Cardiac muscle cell (in vitro differentiated cells and primary cell): ENCODE measurements at places on chromosomes 16 and 17.

- no peak overlapping the region for H3K4me3 ChIP-seq
- DNase-seq, result peak; percentile 39
- no peaks in the 10 kb centered on the region for H3K36me3 ChIP-seq
- H3K27ac ChIP-seq, result no peak overlapping the region
- H3K27me3 ChIP-seq, result no peaks in the 10 kb centered on the region
- no peaks in the 10 kb centered on the region for H3K4me1 ChIP-seq
Observed at GRCh38 chr16:67284699-67285646, 5.6 kb downstream of the PLEKHG4 start.

DNA sequence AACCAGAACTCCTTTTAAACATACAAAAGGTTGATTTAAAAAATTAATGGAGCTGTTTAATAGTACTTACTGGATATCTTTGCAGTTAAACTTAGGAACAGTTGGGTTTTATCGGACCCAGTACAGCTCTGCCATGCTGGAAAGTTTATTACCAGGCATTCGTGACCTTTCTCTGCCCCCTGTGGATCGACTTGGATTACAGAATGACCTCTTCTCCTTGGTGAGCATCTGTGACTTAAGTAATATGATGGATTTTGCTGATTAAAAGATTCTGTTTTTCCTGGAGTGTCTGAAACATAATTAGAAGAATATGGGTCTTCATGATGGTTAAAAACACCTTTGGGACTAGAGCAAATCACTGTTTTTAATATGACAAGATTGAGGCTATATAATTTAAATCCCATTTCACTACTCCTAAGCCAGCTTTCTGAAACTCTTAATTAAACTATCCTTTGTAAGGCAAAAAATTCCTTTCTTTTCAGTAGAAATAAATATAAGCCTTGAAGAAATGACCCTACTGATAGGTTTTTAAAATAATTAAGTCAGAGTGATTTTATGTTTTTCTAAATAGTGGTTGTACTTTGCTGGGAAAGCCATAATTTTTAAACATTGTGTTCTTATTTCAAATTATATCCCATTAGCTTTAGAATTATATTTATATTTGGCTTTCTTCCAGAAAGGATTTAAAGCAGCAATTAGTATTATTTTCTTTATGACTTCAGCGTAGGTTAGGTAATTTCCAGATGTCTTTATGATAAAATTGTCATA lies 45.7 kb upstream of the KPNB1 start:
- H3K4me1 ChIP-seq, result no peaks in the 10 kb centered on the region
- no peaks in the 10 kb centered on the region for H3K27me3 ChIP-seq
- H3K4me3 ChIP-seq, result no peak overlapping the region

- H3K27ac ChIP-seq, result peak overlapping the region; percentile 79
- no peaks in the 10 kb centered on the region for H3K36me3 ChIP-seq
- peaks cover 27% of the 10 kb centered on the region for H3K4me1 ChIP-seq
- peak; percentile 66 for DNase-seq
- H3K27me3 ChIP-seq, result no peaks in the 10 kb centered on the region
Observed at GRCh38 chr17:62653826-62654761, 26.6 kb downstream of the MRC2 start.

- H3K4me3 ChIP-seq, result no peak overlapping the region
- H3K4me1 ChIP-seq, result peaks cover 24% of the 10 kb centered on the region
- no peak for DNase-seq
- no peaks in the 10 kb centered on the region for H3K27me3 ChIP-seq
- H3K36me3 ChIP-seq, result no peaks in the 10 kb centered on the region
Observed at GRCh38 chr17:49746791-49747490, 17.0 kb downstream of the FAM117A start.

GRCh38 chr17:28081467-28081866 lies 39.0 kb downstream of the NLK start:
- no peak overlapping the region for H3K4me3 ChIP-seq
- no peaks in the 10 kb centered on the region for H3K27me3 ChIP-seq
- H3K4me1 ChIP-seq, result peaks cover 4% of the 10 kb centered on the region
- DNase-seq, result no peak

DNA sequence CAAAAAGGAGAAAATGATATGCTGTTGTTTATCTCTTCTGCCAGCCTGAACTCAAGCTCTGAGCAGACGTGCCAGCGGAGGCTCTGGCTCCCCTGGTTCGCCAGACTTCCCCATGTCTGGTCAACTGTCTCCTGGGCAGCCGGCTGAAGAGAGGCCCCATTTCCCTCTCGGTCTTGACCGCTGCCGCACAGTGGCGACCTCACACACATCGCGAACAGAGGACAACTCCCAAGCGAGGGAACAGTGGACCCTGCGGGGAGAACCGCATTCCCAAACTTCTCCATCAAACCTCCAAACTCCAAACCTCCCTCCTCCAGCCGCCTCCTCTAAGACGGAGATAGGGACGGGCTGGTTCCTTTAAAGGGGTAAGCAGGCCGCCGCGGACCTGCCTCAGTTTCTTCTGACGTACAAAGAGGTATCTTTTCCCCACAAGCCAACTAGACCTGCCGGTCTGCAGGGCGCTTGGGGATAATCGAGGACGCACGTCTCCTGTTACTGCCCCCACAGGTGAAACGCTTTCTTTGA lies 24.9 kb upstream of the RFFL start:
- peak overlapping the region; percentile 35 for H3K27ac ChIP-seq
- peak overlapping the region; percentile 64 for H3K4me3 ChIP-seq
- no peaks in the 10 kb centered on the region for H3K27me3 ChIP-seq
- peaks cover 8% of the 10 kb centered on the region for H3K4me1 ChIP-seq

DNA sequence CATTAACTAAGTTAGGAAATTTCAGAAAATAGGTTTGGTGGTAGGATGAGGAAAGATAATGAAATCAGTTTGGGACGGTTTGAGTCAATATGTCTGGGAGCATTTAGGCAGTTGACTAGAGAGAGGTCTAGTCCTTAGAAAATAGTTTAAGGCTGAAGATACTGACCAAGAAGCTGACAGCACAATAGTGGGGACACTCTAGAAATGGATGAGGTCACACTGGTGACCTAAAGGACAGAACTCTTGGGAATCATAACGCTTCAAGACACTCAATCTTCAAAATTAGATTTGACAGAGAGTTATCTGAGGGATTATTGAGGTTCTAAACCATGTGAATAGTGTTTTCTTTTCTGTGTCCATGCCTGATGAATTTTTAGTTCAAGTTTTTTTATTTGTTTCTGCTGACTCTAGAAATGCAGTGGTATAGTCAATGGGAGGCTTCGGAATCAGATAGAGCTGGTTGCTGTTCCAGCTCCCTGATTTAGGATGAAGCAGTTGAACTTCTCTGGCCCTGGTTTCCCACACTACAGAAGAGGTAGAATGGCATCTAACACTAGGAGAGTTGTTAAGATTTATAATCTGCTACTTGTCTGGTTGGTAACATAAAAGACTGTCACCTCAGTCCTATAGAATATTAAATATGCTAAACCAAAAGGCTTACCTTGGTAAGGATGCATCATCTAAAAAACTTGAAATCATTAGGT lies 29.7 kb downstream of the MMD start:
- peaks cover 20% of the 10 kb centered on the region for H3K36me3 ChIP-seq
- H3K4me3 ChIP-seq, result no peak overlapping the region
- no peak for DNase-seq
- H3K4me1 ChIP-seq, result peaks cover 31% of the 10 kb centered on the region
- H3K27me3 ChIP-seq, result no peaks in the 10 kb centered on the region

DNA sequence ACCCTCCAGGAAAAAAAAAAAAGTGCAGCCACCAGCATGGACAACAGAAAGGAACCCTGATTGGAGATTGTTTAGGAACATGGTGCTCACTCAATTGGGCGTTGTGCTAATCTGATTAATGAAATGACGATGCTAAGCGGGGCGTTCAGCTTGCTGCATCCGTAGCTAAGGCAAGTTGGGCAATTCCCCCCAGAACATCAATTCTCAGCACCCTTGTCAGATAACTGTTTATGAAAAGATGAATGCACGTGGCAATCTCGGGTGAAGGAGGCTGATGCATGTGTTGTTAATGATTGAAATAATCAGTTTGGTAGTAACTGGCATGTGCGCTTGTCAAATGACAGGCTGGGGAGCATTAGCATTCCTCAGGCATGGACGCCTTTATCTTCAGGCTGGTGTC lies 57.0 kb downstream of the HS3ST3A1 start:
- H3K27me3 ChIP-seq, result no peaks in the 10 kb centered on the region
- no peak overlapping the region for H3K27ac ChIP-seq
- H3K36me3 ChIP-seq, result no peaks in the 10 kb centered on the region
- no peak overlapping the region for H3K4me3 ChIP-seq

- no peak overlapping the region for H3K27ac ChIP-seq
- H3K4me1 ChIP-seq, result no peaks in the 10 kb centered on the region
- DNase-seq, result no peak
- H3K36me3 ChIP-seq, result no peaks in the 10 kb centered on the region
Observed at GRCh38 chr16:68499006-68499405, 40.1 kb upstream of the ZFP90 start.

- H3K4me3 ChIP-seq, result no peak overlapping the region
- no peaks in the 10 kb centered on the region for H3K27me3 ChIP-seq
- DNase-seq, result no peak
- H3K4me1 ChIP-seq, result no peaks in the 10 kb centered on the region
- H3K36me3 ChIP-seq, result peaks cover 63% of the 10 kb centered on the region
- no peak overlapping the region for H3K27ac ChIP-seq
Observed at GRCh38 chr17:48060249-48060648, 12.1 kb downstream of the NFE2L1 start.

GRCh38 chr16:14455573-14455972 lies 174.5 kb downstream of the PARN start:
- peak; percentile 53 for DNase-seq
- H3K36me3 ChIP-seq, result no peaks in the 10 kb centered on the region
- H3K27me3 ChIP-seq, result no peaks in the 10 kb centered on the region
- H3K4me3 ChIP-seq, result no peak overlapping the region

GRCh38 chr16:70677499-70678120 lies 8.2 kb downstream of the MTSS2 start:
- no peak for DNase-seq
- H3K27me3 ChIP-seq, result no peaks in the 10 kb centered on the region
- no peak overlapping the region for H3K4me3 ChIP-seq
- no peak overlapping the region for H3K27ac ChIP-seq

DNA sequence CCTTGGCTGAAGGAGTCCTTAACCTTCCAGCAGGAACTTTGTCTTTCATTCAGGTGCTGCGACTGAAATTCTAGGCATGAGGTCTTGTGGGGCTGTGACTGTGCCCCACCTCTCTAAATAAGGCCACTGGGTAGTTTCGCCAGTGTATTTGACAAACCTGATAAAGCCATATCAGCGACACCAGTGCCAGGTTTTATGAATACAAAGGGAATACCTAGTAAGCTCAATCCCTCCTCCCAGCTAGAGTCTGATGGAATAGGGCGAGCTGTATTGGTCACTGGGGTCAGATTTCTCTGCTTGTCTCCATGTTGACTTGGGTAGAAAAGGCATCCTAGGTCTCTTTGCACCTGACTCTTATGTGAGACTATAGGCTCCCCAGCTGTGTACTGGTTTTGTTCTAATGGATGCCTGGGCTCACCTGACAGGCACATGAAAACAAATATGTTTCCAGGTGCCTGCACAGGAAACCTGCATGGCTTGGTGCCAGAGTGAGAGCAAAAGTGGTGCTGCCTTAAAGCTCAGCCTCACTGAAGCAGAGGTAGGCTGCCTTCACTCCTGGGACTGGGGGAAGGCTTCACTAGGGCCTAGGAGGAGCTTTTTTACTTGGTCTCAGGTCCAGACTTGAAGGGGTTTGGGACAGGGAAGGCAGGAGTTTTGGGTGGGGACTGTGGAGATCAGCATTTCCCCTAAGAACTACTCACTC lies 8.3 kb downstream of the SLC7A6 start:
- DNase-seq, result no peak
- no peaks in the 10 kb centered on the region for H3K36me3 ChIP-seq
- no peaks in the 10 kb centered on the region for H3K27me3 ChIP-seq
- H3K4me3 ChIP-seq, result no peak overlapping the region

DNA sequence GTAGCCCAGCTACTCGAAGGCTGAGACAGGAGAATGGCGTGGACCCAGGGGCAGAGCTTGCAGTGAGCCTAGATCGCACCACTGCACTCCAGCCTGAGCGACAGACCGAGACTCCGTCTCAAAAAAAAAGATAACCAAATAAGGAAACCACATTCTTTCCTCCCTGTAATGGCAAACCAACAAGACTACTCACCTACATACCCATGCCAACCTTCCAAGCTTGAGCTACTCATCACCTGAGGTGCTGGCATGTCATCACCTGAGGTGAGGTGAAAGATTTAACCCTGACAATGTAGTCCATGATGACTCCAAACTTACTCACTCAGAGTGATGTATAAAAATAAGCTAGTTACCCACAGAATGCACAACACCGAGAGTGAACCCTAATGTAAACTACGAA lies 85.2 kb downstream of the SMG6 start:
- DNase-seq, result no peak
- no peaks in the 10 kb centered on the region for H3K27me3 ChIP-seq
- H3K36me3 ChIP-seq, result no peaks in the 10 kb centered on the region
- H3K4me3 ChIP-seq, result no peak overlapping the region

- H3K4me3 ChIP-seq, result no peak overlapping the region
- H3K27ac ChIP-seq, result no peak overlapping the region
- H3K36me3 ChIP-seq, result peaks cover 22% of the 10 kb centered on the region
- DNase-seq, result peak; percentile 57
- no peaks in the 10 kb centered on the region for H3K27me3 ChIP-seq
Observed at GRCh38 chr16:67865318-67865717, 7.5 kb upstream of the EDC4 start.

GRCh38 chr17:69314246-69315065 lies 12.5 kb downstream of the ABCA5 start:
- H3K36me3 ChIP-seq, result no peaks in the 10 kb centered on the region
- no peak for DNase-seq
- H3K27me3 ChIP-seq, result no peaks in the 10 kb centered on the region
- H3K4me1 ChIP-seq, result no peaks in the 10 kb centered on the region
- H3K4me3 ChIP-seq, result no peak overlapping the region

- H3K27ac ChIP-seq, result no peak overlapping the region
- H3K27me3 ChIP-seq, result peaks cover 30% of the 10 kb centered on the region
- no peak overlapping the region for H3K4me3 ChIP-seq
- no peaks in the 10 kb centered on the region for H3K4me1 ChIP-seq
- no peaks in the 10 kb centered on the region for H3K36me3 ChIP-seq
Observed at GRCh38 chr16:80273635-80274538, 266.9 kb upstream of the DYNLRB2 start.

DNA sequence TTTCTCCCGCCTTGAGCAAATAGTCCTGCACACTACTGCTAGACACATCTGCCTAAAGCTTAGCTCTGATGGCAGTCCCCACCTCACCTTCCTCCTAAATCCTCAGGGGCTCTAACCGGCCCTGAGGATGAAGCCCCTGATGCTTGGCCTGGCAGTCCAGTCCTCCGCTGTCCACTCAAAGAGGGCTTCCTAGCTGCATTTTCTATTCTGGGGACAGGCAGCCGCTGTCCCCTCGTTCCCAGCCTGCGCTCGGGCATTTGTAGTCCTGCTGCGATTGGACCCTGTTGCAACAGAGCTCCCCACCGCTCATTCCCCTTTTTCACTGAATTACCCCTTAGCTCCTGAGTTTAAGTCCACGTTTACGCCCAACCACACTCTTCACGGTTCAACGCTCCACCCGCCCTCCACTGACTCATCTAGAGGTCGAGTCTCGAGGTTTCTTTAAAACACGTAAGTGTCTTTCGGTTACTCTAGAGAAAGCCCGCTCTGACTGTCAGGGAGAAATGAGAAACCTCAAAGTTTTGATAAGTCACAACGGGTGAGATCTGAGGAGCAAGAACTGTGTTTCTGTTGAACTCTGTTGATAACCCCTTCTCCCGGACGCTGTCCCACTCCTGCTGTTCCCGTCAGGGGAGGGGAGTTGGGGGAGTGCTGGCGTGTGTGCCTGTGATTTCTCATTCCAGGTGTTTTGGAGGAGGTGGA lies 4.5 kb downstream of the CCR7 start:
- H3K27ac ChIP-seq, result peak overlapping the region; percentile 59
- no peak overlapping the region for H3K4me3 ChIP-seq
- no peaks in the 10 kb centered on the region for H3K27me3 ChIP-seq
- H3K4me1 ChIP-seq, result peaks cover 23% of the 10 kb centered on the region
- DNase-seq, result peak; percentile 77

- no peak overlapping the region for H3K27ac ChIP-seq
- H3K27me3 ChIP-seq, result no peaks in the 10 kb centered on the region
- no peak overlapping the region for H3K4me3 ChIP-seq
- DNase-seq, result no peak
- peaks cover 4% of the 10 kb centered on the region for H3K4me1 ChIP-seq
Observed at GRCh38 chr17:42163113-42163512, 8.3 kb upstream of the RAB5C start.
